ENCODE measurements at places on chromosomes 16 and 17.

GRCh38 chr16:31080756-31081419 is 6.7 kb downstream of the ZNF646 start:
- DNase-seq, result no peak

DNA sequence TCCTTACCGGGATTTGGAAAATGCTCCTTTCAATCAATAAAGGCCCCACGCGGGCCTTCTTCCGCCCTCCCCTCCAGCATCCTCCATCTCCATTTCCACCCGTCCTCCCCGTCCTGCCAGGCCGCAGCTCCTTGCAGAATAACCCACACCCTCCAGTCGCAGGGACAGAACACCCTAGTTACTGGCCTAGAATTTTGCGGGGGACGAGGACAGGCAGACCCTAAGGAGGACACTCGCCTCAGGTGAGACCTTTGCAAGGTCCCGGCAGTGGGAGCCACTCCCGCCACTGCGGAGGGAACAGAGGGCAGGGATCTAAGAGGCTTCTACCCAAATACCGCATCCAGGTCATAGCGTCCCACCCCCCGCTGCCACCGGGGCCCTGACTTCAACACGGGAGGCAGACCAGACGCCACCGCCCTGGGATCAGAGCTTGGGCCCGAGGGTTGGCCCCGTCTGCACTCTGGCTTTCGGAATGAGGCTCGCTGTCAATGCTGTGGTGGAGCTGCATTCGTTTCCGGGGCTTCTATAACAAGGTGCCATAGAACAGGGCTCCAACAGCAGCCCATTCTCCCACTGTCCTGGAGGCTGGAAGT is 26.8 kb downstream of the SLC25A10 start:
- DNase-seq, result no peak

- DNase-seq, result no peak
Observed at GRCh38 chr17:58382108-58382871, 30.3 kb upstream of the SUPT4H1 start.

DNA sequence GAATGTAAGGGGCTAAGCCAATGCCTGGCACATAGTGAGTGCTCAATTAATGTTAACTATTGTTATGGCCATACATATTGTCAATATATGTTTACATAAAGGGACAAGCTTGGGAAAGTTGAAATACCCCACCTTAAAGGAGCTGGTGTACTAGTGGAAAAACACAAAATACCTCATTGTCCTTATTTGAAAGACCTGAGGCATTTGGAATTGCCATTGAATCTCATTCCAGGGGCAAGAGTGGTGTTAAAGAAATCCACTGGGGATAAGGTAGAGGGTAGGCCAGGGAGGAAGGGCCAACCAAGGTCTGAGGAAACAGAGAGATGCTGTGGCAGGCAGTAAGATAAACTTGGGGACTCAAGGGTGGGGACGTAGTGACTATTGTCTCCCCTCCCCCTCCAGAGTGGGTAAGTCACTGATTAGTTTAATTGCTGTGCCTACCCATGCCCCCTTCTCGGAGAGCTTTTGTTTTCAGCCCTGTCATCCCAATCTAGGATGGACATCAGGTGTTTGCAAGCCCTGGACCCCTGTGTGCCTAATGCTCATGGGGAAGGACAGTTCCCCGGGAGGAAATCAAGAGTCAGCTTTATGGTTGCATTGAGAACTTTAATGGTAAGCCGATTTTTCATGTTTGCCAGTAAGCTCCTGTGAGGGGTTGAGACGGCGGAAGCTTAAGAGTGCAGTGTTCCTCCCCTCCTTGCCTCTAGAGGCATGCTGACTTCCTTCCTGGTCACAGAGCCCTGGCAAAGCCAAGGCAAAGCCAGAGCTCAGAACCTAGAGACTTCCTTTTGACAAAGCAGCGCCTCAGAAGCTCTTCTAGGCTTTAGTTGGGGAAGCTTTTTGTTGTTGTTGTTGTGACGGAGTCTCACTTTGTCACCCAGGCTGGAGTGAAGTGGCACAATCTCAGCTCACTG is 2.5 kb upstream of the HEATR9 start:
- no peak for DNase-seq

DNA sequence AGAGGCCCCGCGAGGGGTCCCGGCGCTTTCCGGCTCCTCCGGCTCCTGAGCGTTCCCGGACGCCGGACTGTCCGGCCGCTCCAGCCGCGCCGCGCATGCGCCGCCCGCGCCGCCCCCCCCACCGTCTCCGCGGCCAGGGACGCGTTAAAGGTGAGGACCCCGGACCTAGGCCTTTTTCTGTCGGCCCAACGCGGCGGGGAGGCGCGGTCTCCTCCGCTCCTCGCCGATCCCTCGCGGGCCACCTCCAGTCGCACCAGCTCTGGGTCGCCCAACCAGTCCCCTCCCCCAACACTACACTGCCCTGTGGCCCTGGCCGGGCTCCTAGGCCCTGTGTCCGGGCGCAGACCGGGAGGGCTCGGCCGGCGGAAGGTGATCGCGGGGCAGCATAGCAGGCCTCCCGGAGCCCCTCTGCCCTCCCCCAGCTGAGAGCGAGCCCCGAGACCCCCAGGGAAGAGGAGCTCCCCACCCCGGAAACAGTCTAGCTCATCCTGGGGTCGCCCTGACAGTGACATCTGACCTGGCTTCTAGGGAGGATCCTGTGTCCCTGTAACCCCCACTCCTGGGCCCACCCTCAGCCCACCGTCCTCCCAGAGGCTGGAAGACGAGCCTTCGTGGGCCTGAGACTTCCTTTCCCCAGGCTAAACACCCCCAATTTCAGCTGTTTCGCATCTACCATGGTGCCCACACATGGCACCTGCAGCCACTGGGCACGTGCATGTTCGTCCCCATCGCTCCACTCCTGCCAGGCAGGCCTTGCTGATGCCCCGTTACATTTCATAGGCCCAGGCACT is 14.7 kb upstream of the BCAR1 start:
- DNase-seq, result peak; percentile 82

DNA sequence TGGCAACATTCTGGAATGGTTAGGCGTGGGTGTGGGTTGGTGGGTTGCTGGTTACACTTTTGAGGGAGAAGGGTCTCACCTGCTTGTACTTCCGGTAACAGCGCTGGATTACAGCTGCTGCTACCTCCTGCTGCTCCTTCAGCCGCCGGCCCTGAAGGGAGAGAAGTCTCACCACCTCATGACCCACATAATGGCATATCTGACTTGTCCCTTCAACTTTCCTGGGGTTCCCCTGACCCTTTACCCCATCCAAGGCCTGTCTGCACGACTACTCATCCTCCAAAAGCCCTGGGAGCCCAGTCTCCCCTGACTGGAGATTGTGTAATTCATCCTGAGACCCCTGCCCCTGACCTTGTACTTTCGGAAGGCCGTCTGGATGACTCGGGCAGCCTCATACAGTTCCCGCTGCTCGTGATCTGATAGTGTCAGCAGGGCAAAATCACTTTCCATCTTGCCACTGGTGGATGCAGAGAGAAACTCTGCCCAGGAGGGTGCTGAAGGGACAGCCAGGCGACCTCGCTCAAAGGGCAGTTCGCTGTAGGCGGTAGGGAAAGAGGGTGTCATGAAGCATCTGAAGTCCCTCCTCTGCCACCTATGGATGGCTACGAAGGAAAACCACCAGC is 2.0 kb upstream of the SPAG7 start:
- peak; percentile 53 for DNase-seq

- DNase-seq, result no peak
Observed at GRCh38 chr16:12501707-12502457, 301.8 kb downstream of the CPPED1 start.

DNA sequence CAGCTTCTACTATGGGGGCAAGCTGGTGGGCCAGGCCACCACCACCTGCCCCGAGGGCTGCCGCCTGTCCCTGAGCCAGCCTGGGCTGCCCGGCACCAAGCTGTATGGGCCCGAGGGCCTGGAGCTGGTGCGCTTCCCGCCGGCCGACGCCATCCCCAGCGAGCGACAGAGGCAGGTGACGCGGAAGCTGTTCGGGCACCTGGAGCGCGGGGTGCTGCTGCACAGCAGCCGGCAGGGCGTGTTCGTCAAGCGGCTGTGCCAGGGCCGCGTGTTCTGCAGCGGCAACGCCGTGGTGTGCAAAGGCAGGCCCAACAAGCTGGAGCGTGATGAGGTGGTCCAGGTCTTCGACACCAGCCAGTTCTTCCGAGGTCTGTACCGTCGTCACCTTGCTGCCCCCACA is 19.5 kb downstream of the IRF8 start:
- no peak for DNase-seq

DNA sequence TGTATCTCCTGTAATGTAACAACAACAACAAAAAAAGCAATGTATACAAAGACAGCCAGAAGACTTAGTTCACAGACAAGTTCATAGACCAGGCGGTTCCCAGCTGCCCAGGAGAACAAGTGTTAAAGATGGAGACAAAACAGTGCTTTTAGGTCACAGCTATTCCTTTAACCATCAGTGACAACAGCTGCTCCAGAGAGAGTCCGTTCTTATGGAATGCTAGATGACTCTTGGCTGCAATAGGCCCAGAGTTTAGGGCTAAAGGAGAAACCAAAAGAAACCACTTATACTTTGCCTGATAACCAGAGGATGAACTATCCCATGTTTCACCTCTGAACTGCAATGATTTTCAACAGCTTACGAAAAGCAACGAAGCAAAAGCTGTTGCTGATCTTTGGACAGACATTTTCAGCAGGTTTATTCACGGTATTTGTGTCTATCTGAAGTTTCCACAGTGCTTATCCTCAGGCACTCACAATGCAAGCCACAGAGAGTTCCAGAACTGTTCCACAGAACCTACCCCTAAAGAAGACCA is 6.0 kb downstream of the ZCCHC14 start:
- DNase-seq, result no peak

- DNase-seq, result no peak
Observed at GRCh38 chr17:31604936-31605335, 213.5 kb downstream of the RAB11FIP4 start.

DNA sequence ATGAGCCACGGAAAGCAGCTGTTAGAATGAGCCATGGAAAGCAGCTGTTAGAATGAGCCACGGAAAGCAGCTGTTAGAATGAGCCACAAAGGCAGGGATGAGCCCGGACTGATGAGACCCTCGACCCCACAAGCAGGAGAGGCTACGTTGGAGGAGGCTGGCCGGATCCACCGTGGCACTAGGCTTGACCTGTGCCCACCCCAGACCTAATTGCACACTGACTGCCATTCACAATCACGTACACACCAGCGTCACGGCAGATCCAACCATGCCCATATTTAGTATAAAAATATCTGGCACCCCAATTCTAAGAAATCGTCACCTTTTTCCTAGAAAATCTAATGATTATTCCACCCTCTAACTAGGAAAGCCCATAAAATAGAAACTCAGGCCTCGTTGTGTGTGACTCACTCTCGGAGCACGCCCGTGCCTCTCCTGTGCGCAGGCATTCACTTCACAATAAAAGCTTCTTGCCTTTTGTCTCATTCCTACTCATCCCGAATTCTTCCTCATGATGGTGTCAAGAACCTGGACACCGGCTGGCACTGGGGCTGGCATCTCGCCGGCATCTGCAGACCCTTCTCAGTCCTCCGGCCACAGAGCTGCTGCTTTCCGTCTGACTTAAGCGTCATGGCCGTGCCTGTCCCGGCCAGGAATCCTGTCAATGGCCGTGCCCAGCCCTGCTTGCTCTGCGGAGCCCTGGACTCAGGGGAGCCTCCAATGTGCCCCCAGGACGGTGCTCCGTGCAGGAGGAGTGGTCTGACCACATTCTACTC is 5.5 kb upstream of the SECTM1 start:
- DNase-seq, result peak; percentile 82

DNA sequence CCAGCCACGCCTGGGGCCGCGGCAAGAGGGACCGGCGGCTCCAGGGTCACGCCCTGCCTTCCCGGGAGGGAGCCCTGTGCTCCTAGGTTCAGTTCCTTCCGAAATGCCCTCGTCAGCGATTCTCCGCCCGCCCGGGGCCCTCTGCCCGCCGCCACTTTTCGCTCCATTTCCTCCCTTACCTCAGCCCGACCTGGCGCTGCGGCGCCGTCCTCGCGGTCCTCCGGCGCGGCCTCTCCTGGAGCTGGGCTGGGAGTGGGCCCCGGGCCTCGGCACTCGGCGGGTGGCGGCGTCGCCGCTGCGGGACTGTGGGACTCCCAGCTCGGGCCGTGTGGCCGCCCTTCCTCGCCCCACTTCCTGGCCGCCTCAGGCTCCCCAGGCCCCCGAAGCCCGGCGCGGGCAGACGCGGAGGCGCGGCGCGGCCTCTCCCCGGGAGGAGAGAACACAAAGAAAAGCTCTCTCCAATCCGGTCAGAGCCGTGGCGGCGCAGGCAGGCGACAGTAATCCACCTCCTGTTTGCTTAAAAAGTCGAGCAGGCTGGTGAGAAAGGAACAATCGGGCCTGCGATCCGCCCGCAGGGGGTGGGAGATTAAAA is 1.6 kb downstream of the BAHCC1 start:
- peak; percentile 63 for DNase-seq

- peak; percentile 87 for DNase-seq
Observed at GRCh38 chr17:9371019-9371418, 204.6 kb downstream of the STX8 start.

- DNase-seq, result no peak
Observed at GRCh38 chr16:143047-143446, 4.6 kb upstream of the NPRL3 start.

DNA sequence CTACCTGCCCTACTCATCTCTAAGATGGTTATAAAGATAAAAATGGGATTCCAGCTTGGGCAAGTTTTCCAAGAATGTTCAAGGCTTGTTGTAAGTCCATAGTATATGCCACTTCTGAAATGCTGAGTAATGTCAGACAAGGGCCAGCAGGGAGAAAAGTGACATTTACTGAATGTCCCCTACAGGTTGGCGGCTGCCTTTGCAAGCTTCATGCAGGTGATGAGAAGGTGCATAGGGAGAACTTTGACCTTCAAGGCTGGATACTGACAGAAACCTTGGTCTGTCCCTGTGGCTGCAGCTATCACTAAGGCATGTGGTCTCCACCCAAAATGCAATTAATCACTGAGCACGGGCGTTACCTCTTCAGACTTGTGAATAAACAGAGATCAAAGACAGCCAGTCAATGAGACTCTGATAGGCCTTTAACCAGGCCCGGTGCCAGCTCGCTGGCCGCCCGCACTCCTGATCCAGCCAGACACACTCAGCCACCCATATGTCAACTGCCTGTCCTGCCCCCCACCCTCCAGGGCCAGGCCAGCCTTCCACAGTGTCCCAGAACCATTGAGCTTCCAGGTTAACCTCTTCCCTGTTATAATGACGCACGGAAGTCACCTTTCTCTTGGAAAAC is 26.8 kb upstream of the AXIN2 start:
- no peak for DNase-seq

DNA sequence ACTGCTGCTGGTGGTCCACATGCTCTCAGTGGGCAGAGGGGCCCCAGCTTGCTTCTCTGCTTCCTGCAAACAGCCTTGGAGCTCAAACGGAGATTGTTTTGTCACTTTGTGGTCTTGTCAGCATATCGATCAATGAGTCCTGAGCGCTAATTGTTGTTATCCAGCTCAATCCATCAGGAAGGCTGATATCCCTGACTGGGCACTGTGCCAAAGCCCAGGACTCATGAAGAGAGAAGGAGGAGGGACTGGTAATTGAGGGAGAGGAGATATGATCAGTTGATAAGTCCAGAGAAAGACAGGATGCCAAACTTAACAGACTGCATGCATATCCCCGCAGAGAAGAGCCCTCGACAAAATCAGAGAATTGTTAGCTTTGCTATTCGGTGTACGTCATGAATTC is 58.6 kb upstream of the DNAH9 start:
- DNase-seq, result no peak

GRCh38 chr17:82153745-82154375 is 55.8 kb upstream of the FASN start:
- DNase-seq, result peak; percentile 73
